ENCODE measurements at places on chromosomes 3 and 15.

GRCh38 chr15:72838311-72838731 is 54.8 kb upstream of the ADPGK start:
- no peak for DNase-seq

GRCh38 chr3:119257654-119258410 is 17.2 kb upstream of the B4GALT4 start:
- no peak for DNase-seq

- DNase-seq, result no peak
These were observed 39.9 kb downstream of the RASA2 start for GRCh38 chr3:141526709-141527108.

GRCh38 chr3:37491343-37491742 is 317.0 kb upstream of the LRRFIP2 start:
- DNase-seq, result no peak

- DNase-seq, result no peak
These were observed 158.2 kb upstream of the TSC22D2 start for GRCh38 chr3:150249779-150250470.

GRCh38 chr3:183046883-183047282 is 52.4 kb downstream of the MCCC1 start:
- no peak for DNase-seq

DNA sequence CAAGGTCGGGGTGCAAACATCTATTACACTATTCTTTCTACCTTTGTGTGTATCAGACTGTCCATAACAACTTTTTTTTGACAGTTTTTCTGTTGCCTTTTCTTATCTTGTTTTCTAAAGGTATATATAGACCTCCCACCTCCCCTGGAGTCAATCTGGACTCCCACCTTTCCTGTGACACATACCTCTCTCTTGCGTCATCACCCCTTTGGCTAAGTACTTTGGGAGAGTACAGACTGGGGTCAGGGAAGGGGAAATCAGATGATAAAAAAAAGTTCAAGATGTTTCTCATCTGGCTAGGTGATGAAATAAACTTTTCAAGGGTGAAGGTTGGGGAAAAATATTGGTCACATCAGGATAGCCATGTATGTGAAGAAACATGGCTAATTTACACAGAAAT is 17.2 kb downstream of the TSPAN3 start:
- no peak for DNase-seq

DNA sequence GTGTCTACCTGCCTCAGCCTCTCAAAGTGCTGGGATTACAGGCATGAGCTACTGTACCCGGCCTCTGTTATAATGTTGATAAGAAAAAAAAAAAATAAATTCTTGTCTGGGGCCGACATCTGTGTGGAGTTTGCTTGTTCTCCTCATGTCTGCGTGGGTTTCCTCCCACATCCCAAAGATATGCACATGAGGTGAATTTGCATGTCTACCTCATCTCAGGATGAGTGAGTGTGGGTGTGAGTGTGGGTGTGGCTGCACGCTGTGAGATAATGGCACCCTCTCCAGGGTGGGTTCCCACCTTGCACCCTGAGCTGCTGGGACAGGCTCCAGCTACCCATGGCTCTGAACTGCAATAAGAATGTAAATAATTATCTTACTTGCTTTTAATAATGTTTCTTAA is 25.9 kb upstream of the UACA start:
- no peak for DNase-seq

GRCh38 chr15:89460048-89460447 is 36.3 kb downstream of the RHCG start:
- no peak for DNase-seq

GRCh38 chr3:9172851-9173321 is 76.6 kb downstream of the SRGAP3 start:
- DNase-seq, result no peak

- DNase-seq, result no peak
These were observed 260.2 kb downstream of the CGGBP1 start for GRCh38 chr3:87798567-87798947.

DNA sequence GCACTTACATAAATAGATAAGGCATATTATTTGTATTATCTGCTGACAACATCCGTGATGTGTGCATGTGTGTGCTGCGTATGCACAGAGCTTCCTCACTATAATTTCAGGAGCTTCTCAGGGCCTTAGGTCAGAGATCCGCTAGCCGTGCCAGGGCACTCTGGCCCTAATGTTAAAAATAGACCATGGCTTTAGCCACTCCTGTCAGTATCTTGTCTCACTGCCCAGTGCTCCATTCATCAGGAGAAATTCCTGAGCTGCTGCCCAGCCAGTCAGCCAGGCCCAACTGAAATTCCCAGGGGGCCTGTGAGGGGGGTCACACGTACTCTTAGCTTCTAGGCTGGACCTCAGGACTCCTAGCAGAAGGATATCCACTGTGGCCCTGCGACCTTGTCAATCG is 70.0 kb upstream of the ABHD2 start:
- DNase-seq, result no peak

- no peak for DNase-seq
These were observed 41.0 kb upstream of the FSIP1 start for GRCh38 chr15:39823634-39824033.

- DNase-seq, result no peak
These were observed 6.5 kb downstream of the OR5K4 start for GRCh38 chr3:98359993-98360675.

DNA sequence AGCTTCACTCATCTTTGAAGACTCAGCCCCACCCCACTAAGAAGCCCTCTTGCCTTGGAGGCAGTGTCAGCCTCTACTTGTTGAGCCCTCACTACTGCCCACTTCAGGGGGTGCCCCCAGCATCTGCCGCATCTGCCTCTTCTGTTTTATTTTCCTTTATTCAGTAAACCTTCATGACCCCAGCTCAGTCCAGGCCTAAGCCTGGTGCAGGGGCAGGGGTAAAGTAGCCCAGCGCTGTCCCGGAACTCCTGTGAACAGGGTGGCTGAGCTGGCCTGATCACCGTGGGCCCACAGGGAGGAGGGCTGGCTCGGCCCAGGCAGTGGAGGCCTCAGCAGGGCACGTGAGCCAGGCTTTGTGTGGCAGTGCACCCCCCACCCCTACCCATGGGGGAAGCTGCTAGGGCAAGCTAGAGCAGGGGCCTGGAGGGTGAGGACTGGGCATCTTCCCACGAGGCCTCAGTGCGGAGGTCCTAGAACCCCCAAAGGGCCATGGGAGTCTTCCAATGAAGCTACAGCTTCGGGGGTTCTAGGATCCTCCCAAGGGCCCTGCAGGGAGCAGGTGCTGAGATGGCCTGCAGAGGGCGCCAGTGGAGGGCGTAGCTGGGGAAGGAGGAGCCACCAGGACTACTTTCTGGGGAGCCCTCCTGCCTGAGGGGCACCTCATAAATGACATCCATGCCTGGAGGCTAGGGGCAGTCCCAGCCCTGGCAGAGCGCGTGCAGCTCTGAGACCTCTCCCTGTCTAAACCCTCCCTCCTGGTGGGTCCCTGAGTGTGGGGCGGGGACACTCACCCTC is 36.0 kb downstream of the TSPAN3 start:
- DNase-seq, result no peak

- no peak for DNase-seq
These were observed 24.1 kb downstream of the MYH15 start for GRCh38 chr3:108486338-108486737.

DNA sequence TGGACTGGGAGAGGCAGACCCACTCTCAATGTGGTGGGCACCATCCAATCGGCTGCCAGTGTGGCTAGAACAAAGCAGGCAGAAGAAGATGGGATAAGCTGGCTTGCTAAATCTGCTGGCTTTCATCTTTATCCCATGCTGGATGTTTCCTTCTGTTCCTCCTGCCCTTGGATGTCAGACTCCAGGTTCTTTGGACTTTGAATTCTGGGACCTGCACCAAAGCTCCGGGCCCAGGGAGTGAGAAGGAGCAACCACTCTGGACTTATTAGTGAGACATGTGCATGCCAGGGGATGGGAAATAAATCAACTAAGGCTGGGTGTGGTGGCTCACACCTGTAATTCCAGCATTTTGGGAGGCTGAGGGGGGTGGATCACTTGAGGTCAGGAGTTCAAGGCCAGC is 20.0 kb upstream of the OSBPL11 start:
- no peak for DNase-seq

- no peak for DNase-seq
These were observed 11.2 kb downstream of the C3orf52 start for GRCh38 chr3:112097378-112097777.

- DNase-seq, result peak; percentile 66
These were observed 89.7 kb downstream of the AQP9 start for GRCh38 chr15:58227706-58228543.

- DNase-seq, result no peak
These were observed 8.2 kb downstream of the TMOD2 start for GRCh38 chr15:51759557-51760070.

DNA sequence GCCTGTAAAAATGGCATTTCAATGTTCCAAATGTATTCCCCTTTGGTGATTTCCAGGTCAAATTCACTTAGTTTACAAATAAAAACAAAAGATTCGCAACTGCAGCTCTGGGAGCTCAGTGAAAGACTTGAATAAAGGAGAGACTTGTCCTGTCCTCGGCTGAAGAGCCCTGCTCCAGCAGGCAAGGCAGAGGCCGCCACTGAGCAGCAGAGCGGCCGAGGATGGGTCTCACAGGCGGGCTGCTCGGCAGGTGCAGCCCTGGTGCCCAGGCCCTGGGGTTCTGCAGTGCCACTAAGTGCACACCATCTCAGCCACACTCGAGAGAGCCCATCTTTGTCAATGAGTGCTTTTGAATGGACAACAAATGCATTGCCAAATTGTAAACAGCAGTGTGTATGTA is 856.2 kb downstream of the AGBL1 start:
- no peak for DNase-seq

- DNase-seq, result no peak
These were observed 264.3 kb upstream of the ARHGEF26 start for GRCh38 chr3:153856932-153857331.

GRCh38 chr3:152524198-152525140 is 255.7 kb downstream of the MBNL1 start:
- DNase-seq, result peak; percentile 10

DNA sequence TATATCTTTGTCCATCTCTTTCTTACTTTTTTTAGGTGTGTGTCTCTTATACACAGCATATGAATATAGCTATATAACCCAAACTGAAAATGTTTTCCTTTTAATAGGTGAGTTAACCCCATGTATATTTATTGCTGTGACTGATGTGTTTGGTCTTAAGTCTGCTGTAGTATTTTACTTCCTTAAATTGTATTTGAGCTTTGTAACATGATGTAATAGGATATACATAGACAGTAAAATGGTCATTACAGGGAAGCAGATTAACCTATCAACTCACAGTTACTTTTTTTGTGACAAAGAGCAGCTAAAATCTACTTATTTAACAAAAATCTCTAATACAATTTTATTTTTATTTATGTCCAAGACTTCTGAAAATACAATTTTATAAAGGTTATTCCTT is 51.8 kb upstream of the CDAN1 start:
- DNase-seq, result no peak

DNA sequence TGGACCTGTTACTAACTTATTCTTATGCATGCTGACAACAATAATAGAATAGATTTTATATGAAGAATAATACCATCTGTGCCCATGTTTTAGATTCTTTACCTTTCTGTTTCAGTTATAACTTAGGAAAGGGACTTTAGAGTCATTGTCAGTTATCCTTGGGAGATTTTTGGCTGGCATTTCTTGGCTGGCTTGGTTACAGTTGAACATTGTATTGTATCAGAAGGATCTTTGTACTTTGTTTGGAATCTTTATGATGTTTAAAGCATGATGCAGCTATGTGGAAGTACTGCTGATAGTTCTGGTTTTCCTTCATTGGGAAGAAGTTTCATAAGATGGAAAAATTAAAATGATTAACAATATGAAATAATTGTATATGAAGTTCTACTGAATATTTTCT is 19.9 kb downstream of the ABHD5 start:
- DNase-seq, result no peak

- DNase-seq, result no peak
These were observed 150.9 kb upstream of the LINGO1 start for GRCh38 chr15:77783636-77784035.

DNA sequence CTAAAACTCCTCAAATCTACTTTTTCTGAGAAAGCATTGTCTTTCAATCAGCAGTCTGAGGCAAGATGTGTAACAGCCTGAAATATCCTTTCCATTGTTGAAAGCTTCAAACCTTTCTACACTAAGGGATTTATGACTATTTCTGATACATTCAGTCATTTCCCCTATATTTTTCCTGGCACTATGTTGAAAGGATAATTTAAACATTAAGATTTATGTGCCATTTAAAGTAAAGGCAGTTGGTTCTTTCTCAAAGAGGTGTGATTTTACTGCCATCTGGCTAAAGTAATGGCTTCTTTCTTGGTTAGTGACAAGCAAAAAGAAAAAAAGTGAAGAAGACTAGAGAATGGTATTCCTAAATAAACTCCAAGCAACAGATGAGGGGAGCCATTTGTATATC is 249.6 kb upstream of the COL8A1 start:
- no peak for DNase-seq

DNA sequence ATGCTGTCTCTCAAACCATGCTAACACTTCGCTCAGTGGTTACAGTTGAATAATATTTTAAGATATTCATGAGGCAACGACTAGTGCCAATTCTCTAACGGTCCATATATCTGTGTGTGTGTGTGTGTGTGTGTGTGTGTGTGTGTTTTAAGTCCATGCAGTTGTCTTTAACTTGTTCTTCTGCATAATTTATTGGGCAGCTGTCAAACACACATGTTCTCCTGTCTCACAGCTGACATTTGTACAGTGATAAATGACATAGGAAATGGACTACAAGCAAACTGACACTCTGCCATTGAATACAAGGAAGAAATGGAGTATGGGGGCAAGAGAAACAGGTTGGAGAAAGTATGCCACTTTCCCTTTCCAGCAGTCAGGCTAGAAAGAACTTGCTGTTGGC is 172.0 kb downstream of the PDZRN3 start:
- DNase-seq, result no peak

DNA sequence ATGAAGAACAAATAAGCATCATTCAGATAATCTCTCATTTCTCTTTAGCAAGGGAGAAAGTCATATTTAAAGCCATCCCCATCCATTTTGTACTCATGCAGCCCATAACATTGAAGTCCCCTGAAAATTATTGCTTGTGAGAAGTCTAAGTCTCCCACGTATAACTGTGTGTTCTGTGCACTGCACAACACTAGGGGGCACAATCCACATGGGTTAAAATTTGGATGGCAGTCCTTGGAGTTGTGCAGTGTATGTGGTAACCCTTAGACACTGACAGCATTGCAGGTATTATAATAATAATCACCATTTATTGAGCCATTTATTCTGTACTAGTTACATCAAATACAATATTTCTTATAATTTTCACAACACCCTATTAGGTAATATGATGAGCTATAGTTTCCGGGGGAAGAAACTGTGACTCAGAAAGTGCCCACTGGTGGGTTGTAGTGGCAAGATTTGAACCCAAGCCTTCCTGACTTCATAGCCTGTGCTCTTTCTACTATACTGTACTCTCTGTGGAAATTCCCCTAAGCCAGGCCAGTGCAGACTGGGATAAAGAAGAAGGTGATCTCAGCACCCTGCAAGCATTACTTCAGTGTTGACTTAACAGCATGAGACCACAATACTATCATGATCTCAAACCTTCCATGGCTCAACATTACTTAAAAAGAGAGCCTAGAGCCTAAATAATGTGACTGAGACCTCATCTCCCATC is 15.7 kb downstream of the KCNAB1 start:
- no peak for DNase-seq
